Foreskin fibroblast (primary cell): ENCODE measurements at places on chromosomes 2 and 18.

GRCh38 chr2:136067897-136068580 is 49.9 kb downstream of the CXCR4 start:
- no peak for DNase-seq

- no peak for DNase-seq
Measured at GRCh38 chr2:37636381-37637066, 34.9 kb downstream of the CDC42EP3 start.

- DNase-seq: peak; percentile 55
Measured at GRCh38 chr2:159982270-159982669, 80.1 kb downstream of the PLA2R1 start.

GRCh38 chr2:113211226-113212105 is 37.7 kb downstream of the PSD4 start:
- DNase-seq: no peak

- peak; percentile 14 for DNase-seq
Measured at GRCh38 chr2:208222351-208222750, 32.5 kb downstream of the IDH1 start.

DNA sequence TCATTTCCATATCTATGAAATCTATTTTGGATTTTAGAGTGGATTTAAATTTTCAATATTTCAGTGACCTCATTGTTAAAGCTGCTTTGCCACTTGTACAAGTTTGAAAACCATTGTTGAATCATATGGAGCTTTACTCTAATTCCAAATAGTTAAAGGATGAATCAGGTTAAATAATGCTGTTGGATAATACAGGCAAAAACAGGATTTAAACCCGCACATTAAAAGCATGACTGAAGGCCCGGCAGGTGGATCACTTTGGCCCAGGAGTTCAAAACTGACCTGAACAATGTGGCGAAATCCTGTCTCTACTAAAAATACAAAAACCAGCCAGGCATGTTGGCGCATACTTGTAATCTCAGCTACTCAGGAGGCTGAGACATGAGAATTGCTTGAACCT is 68.3 kb downstream of the RIF1 start:
- peak; percentile 47 for DNase-seq

GRCh38 chr2:180364719-180365118 is 357.6 kb upstream of the CWC22 start:
- no peak for DNase-seq

- DNase-seq: no peak
Measured at GRCh38 chr2:234463626-234464290, 33.1 kb downstream of the ARL4C start.

DNA sequence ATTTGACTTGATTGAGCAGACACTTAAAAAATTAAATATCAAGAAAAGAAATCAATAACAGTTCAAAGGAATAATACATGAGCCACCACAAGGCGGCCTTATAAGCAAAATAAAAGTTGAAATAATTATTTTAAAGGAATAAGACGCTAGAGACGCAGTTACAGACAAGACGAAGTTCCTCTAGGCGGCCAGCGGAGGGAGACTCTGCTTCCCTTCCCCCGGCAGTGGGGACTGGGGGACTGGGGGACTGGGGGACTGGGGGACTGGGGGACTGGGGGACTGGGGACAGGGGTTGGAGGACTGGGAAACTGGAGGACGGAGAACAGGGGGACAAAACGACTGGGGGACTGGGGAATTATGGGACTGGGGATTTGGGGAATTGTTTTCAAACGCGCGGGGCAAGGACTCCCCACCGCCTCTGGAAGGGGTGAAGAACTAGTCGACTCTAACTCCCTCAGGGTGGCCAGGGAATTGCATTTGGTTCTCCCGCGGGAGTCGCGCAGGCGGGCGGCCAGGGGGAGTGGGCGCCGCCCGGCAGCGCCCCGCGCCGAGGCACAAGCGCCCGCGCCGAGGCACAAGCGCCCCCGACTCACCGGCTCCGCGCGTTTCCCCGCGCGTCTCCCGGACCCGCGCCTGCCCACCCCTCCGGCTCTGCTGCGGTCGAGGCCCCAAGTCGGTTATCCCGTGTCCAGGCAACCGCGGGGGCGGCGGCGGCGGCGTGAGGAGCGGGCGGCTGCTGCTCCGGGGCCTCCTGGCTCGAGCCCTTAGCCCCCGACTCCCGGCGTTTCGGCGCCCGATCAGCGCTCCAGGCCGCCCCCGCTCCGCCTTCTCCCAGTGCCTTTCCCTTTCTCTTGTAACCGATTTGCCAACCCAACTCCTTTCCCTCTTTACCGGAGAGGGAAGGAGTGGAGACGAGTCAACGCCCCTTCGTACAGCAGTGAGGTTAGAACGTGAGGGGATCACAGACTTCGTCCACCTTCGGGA is at the start of gene CCDC178:
TSS of gene CCDC178 (minus strand) at position 662 of the 984 bp plus-strand sequence. CDS start 28,633 bp downstream, outside the sequence.
- DNase-seq: peak; percentile 18

DNA sequence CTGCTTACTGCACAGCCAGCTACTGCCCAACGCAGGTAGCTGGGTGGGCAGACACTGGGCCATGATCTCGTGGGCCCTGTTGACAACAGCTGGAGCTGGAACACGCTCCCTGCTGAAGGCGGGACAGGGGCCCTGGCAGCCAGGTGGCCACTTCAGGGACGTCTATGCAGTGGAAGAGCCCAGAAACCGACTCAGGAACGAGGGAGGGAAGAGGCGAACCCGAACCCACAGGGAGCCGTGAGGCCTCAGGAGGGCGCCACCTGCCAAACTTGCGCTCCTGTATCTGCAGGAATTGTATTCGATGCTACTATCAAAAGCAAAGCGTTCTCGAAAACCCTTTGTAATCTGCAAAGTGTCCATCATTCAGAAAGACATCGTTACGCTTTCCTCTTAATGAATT is 198.4 kb downstream of the EIPR1 start:
- DNase-seq: no peak

- DNase-seq: no peak
Measured at GRCh38 chr2:24082787-24083566, 1.7 kb downstream of the TP53I3 start.

DNA sequence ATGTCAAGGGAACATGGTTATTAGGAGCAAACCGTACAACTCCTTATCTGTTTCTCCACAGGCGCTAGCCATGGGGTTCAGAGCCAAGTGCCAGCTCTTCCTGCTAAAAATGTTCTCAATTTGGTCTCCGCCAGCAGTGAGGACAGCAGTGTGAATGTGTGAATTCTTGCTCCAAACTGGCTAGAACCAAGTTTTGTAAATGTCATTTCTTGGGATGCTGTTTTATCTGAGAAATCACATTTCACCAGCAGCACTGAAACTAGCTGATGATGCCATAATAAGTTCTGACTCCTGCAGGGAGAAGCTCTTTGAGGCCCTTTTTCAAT is 140.6 kb upstream of the LGALSL start:
- DNase-seq: no peak

- peak; percentile 81 for DNase-seq
Measured at GRCh38 chr2:25700221-25700660, 26.9 kb upstream of the DTNB start.

DNA sequence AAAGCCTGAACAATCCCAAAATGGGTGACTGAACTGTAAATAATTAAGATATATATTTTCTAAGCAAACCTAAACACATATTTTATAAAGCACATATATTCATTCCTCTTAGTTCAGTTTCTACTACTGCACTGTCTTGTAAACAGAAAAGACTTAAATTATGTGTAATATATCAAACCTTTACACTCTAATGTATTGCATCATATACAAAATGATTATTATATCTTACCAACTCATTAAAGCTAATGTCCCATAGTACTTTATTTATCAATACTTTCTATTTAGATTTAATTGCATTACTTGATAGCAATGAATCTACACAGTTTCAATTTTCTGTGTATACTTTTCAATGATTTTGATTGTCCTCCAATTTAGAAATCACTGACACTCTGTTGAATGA is 111.0 kb downstream of the TMEM247 start:
- no peak for DNase-seq

DNA sequence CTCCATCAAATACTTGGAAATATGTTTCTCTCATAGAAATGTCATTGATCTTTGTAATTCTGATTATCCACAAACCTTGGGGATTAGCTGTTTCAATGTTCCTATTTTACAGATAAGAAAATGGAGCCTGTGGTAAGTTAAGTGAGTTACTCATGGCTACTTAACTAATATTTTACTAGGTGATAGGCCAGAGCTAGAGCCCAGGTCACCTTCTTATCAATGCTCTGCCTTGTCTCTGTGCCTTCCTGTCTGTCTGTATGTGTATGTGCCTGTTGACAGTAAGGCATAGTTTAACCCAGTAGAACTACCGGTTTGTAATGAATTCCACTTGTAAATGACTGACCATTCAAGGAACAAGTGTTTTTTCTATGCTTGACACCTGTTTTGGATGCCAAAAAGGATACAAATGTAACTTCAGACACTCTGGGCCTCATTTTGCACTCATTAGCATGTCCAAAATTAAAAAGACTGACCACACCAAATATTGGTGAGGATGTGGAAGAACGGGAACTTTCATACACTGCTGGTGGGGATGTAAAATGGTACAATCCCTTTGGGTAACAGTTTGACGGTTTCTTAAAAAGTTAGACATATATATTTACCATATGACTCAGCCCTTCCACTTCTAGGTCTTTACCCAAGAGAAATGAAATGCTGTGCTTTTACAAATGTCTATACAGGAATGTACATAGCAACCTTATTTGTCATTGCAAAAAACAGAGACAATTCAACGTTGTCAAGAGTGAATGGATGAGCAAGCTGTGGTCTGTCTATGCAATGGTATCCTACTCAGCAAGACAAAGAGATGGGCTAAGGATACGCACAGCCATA is 19.6 kb upstream of the IL1A start:
- peak; percentile 55 for DNase-seq

DNA sequence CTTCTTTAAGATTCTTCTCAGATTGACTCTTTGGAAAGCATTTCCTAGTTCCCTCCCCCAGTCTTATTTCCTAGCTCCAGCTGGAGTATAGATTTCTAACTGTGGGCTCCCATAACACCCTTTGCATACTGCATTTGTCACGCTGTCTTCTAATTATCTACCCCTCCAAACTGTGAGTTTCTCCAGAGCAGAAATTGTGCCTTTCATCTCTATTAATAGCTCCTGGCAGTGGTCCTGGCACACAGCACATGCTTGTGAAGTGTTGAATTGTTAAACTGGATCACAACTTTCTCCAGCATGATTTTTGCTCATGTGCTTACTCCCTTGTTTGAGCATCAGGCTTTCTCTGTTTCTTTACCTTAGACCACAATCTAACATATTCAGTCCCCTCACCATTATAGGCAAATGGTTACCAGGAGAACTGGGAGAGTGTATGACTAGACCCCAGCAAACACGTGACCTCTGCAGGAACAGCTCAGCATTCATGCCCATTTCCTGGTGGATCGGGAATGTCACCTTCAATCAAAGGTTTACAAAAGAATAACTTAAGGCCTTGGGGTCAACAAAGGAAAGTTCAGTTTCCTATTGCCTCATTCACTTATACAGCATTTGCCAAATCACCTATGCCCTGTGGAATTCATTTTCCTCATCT is 175.7 kb upstream of the TANK start:
- no peak for DNase-seq

DNA sequence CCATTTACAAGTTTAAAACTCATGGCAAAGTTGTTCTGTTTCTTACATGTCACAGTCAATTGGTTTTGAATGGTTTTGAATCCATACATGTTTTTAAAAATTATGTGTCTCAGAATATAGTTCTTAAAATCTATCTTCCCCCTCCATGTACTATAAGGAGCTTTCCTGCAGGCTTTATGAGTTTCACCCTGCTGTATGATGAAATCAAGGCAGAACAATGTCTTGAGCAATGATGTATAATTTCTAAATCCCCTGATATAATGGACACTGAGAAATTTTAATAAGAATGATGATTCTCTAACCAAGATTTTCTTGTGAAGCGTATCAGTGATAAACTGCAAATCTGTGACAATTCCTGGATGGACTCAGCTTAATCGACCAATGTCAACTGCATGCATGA is 10.6 kb upstream of the ZNF516 start:
- no peak for DNase-seq

GRCh38 chr2:133123904-133124303 is 444.4 kb downstream of the NCKAP5 start:
- DNase-seq: no peak

DNA sequence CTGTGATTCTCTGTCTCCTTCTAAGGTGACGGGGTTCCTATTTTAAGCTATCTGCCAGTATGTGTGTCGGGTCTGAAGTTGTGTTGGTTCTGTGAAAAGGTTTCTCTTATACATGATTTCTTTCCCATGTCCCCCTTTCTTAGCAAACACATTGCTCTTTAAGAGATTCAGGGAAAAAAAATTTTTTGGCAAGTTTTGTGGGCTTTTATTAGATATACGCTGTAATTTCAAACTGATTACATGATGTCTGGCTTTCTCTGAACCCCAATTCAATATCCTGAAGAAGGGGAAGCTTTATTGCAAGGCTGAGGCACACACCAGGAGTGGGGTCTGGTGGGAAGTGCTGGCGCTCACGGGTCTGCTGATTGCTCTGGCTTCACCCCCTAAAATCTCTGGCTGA is 210.6 kb downstream of the AGPS start:
- no peak for DNase-seq

DNA sequence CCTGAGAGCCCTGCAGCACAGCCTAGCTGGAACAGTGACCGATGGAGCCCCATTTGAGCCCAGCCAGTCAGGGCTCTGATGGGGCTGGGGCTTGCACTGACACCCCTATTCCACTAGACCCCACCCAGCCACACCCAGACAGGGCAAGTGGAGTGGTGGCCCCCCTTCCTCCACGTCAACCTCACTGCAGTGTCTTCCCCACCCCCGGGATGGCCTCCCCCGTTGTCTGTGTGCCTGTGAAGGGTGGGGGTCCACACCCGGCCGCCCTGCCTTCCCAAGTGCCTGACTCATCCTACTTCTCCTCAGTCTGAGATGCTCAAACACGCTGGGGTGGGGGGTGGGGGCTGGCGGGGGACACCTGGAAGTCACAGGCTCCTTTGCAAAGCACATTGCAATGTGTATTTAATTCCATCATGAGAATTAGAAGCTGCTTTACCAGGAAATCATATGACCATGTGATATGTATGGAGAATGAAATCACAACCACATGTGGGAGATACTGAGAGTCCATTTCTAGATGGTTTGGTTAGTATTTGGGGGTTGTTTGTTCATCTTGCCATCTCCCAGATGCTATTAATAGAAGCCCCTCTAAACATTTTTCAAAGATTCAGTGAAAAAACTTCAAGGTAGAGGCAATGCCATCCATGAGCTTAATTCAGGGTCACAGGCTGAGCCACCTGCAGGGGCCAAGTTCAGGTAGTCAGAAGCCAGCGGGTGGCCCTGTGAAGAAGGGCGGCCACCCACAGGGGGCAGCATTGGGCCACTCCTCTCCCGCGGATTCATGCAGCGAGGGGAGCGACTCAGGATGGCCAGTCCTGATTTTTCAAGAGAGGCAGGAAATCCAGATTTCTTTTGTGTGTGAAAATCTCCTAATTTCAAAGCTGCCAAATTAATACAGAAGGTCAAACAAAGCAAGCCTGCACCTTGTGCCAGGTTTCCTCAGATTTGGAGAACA is 22.7 kb upstream of the GMPPA start:
- DNase-seq: no peak

GRCh38 chr2:235740821-235741220 is 247.0 kb downstream of the AGAP1 start:
- DNase-seq: peak; percentile 14
